ENCODE measurements at places on chromosomes 1 and 21. TPM values are rescaled to one million over a fixed set of nuclear protein-coding genes. Genes with fewer than 3 reads are reported as not detected.
A peak's percentile ranks its signal among the peaks of the same experiment; 100 is the strongest.

GRCh38 chr1:171256940-171257606 lies 8.8 kb downstream of the FMO1 start:
- peak; percentile 31 for DNase-seq

GRCh38 chr1:169271098-169271497 lies 96.5 kb downstream of the NME7 start:
- DNase-seq = no peak

DNA sequence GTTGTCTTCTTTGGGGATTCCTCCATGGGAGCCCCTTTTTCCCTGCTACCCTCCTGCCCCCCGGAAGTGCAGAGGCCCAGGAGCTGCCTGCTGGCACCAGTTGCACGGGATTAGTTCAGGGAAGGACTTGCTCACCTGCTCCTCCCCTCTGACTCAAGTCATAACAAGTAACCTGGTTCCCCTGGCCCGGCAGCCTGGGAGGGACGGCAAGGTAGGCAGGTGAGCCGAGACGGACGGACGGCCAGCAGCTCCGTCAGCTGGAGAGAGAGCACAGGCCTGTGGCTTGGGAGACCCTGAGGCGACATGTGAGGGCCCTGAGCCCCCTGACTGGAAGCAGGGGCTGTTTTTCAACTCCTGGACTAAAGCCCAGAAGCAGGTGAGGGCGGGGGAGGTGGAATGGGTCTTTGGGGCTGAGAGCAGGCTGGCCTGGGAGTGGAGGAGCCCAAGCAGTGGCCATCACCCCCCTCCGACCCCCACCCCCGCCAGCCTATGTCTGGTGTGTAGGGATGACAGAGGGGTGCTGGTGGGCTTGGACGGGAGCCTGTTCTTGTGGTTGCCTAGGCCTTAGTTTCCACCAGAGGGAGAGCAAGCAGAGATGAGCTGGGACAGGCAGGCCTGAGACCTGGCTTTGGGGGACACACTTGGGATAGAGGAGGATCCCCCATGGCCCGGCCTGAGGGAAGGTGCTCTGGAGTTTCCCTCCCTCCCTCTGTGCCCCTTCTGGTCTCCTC lies at the start of gene INAVA:
INAVA (plus strand) TSS at position 189 of the 731 bp plus-strand sequence. CDS start 3,501 bp downstream, outside the sequence.
- no peak for DNase-seq

DNA sequence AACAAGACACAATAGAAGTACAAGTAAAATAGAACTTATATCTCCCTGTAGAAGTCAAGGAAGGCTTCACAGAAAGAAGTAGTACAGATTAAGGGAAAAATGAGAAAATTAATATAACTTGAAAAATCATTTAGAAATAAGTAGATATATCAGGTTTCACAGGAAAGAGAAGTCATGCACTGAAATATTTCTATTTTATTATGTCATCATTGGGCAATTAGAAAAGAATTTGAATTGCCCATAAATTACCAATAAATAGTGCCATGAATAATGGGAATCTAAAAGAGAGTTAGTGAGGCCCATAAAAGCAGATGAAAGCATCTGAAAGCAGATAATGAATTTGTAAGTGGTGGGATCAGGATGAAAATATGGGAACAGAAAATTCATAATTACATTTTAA lies 1597.8 kb downstream of the PLA2G4A start:
- no peak for DNase-seq

DNA sequence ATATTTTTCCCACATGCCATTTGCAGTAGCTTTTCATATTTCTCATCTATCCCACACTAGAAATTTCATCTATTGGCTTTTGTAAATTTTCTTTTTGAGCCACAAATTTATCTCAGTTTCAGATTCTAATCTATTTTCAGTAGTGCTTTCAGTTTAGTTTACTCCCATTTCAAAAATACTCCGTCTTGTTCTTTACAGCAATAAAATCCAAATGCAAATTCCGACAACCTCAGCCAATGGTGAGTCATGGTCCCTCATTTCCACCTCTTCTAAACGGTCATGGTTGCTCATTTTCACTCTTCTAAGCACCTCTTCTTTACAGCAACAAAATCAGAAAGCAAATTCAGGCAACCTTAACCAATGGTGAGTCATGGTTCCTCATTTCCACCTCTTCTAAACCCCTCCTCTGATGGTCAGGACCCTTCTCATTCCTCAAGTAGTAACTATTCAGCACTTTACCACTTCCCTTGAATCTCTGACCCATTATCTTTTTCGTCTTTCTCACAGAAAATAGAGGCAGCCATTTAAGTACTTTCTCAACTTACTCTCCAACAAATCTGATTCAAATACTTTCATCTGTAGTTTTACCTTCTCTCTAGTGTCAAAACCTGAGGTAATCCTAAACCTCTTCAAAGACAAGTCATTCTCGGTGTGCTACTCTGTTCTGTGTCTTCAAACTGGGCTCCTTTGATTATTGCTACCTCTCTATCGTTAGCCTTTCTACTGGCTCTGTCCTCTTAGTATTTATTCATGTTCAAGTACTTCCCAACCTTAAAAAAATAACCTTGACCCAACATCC lies 34.4 kb downstream of the C21orf91 start:
- no peak for DNase-seq

DNA sequence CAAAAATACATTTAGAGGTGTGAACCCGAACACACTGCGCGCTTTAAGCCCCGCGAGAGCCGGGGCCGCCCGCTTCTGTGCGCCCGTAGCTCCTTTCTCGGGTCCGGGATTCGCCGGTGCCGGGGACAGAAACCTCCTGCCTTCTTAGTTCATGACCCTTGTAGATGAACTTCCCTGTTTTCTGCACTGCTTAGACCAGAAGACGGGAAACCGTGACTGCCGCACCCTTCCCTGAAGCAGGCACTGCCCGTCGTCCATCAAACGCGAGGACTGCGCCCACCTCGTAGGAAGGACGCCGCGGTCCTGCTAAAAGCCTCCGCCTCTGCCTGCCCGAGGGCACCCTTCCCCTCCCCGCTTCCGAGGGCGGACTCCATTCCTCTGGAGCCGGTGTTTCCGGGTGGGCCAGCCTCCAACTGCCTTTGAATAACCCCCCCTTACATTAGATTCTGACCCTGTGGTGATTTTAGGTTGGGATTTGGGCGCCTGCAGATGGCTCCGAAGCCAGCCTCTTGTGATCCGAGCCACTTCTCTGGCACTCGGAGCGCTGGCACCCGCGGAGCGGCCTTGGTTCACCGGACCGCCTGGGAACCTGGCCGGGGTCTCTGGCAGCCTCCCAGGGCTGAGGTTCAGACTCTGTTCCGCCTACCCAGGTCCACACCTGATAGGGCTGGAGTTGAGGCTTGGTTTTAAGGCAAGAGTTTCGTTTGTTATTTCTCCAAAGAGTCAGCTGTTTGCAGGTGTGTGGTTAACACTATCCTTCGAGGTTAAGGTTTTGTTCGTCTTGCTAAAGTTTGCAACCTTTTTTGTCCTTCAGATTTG lies 1.2 kb upstream of the PTTG1IP start:
- no peak for DNase-seq

DNA sequence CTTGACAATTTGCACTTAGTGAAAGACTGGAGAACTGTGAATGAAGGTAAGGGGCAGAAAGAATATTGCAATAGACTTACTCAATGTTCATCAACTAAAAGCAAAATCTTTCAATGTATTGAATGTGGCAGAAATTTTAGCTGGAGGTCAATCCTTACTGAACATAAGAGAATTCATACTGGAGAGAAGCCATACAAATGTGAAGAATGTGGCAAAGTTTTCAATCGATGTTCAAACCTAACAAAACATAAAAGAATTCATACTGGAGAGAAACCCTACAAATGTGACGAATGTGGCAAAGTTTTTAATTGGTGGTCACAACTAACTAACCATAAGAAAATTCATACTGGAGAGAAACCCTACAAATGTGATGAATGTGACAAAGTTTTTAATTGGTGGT lies 80.7 kb downstream of the JMJD4 start:
- DNase-seq = no peak

DNA sequence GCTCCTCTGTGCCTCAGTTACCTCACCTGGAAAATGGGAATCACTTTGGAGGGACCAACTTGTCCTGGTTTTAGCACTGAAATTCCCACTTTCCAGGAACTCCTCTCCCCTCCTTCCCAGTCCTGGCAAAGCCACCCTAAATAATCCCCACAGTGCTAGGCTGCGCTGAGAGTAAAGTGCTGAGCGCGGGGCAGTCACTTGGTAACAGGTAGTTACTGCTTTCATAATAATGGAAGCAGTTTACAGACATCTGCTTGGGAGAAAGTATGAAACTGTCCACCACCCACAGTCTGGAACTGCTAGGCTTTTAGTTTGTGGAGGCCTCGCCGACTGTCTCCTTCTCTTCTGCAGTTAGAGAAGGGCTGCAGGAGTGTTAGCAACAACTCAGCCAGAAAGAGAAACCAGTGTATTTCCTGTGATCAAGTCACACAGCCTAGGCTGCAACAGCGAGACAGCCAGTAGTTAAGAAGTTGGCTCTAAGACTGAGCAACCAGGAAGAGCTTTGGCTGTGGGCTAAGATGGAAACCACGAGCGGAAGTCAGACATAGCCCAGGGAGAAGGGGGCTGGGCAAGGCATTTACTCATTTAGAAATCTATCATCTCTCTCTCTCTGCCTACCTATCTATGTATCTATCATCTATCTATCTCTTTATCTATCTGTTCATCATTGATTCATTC lies 30.8 kb upstream of the ABCG1 start:
- DNase-seq = peak; percentile 57

GRCh38 chr1:231041719-231042261 lies 1.7 kb upstream of the FAM89A start:
- DNase-seq = no peak

DNA sequence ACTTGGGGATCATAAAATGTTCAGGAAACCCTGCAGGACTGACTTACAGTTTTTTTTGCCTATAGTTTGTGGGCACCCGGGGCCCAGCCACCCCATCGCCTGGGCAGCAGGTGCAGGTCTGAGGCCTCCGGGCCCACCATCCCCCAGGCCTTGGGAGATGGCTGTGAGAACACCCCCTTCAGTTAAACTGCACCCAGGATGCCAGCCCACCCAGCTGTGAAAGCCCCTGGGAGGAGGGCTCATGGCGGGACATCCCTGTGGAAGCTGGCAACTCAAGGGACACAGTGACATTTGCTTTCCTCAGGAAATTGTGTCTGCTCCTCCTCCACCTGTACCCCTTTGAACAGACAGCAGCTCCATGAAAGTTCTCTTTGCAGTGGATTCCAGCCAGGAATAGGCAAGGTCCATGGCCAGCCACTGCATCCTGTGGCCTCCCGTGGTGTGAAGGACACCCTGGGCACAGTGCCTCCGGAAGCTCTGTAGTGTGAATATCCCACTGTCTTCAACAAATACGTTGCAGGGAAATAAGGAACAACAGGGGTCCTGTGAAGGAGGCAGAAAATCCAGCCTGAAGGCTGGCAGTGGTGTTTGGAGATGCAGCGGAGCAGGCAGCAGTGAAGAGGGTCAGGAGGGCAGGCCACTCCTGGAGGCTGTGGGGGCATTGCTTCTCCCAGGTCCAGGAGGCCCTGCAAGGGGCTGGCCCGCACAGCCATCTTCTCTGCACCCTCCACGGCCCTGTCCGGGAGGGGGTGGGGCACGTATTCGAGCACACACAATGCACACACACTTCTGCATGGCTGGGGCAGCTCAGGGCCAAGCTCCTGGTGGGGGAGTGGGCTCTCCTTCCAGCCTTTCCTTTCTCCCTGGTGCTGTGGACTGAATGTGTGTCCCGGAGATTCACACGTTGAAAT lies 2.1 kb upstream of the OBSCN start:
- DNase-seq = peak; percentile 12

DNA sequence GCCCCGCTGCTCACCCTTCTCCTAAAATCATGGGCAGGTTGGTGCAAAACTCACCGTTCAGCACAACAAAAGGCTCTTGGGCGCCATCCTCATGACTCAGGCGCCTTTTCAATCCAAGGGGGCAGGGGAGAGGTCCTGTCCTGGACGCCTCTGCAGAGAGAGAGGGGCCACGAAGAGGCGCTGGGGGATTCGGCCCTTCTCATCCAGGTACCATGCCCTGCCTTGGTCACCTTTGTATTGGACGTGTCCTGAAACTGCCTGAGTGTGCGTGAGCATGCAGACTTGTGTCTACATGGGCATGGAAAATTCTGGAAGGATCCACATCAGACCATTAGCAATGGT lies 53.5 kb downstream of the SLC37A1 start:
- DNase-seq = no peak

DNA sequence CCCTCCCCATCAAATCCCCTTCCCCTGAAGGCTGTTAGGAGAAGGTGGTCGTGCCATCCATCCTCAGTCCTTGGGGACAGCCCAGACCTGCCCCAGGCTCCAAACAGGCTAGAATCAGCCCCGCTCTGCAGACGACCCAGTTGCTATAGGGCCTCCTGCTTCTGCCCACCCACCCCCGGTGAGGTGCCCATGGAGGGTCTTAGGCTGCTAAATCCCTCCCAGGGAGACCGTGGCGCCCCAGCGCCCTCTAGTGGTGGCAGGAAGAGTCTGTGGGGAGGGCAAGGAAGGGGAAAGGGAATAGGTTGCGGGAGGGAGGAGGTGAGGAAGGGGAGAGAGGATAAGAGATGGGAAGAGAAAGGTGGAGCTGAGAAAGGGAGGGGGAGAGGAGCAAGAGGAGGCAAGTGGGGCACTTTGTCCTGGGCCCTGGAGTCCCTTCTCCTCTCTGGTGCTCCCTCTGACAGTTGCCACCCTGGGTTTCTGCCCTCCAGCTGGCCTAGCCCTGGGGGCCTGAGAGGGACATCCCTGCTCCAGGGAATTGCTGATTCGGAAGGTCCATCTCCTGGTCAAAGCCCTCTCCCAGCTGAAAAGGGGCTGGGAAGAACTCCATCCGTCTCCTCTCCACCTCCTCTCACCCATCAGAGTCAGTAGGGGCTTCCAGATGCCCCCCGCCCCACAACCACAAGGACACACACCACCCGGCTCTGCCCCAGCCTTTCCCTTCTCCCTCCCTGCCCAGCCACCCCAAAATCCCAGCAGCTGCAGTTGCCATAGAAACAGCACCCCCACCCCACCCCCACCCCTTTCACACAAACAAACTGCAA lies 55.4 kb downstream of the CAMK2N1 start:
- DNase-seq = peak; percentile 16

DNA sequence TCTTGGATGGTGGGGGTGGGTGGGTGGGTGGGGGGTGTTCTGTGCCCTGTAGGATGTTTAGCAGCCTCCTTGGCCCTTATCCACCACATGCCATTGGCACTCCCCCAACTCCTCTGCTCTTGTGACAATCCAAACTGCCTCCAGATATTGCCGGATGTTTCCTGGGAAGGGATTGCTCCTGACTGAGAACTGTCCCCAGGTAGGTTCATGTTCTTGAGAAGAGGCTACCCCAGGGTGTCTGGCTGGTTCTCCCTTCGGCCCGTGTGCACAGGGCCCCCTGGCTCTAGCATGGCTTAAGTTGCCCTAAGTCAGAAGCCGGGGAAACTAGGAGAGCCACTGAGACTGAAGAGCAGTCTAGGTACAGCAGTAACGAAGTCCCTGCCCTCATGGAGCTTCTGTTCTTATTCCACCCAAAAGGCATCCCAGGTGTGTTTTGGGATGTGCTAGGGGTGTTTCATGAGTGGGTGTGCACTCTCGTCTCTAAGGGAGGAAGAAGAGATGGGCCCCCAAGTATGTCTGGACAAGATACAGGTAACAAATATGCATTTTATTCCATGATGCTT lies 19.8 kb upstream of the THRAP3 start:
- peak; percentile 23 for DNase-seq

Gene RPF1
- 32.3 TPM for polyA plus RNA-seq

Gene SH2D5
- polyA plus RNA-seq = not detected

Measured in muscle of back (tissue), 13 donors.